ENCODE measurements at places on chromosomes 2 and 18.

GRCh38 chr2:199907008-199907714 is 3.9 kb upstream of the C2orf69 start:
- no peak for DNase-seq

DNA sequence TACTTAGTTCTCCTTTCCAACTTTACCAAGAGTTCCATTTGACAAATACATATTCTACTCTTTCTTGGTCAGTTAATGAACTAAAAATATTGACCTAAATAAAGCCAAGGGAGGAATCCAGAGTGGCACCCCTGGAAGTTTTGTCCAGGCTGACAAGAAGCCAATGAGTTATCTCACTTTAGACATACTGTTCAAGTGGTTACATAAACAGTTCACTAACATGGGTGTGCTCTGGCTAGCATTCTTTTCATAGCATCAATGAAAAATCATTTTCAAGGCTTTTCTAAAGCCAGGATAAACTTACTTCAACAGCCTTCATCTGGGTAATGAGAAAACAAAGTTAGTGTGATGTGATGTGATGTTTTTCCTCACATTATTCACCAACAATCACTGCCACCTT is 649.4 kb downstream of the TDRD15 start:
- no peak for DNase-seq

DNA sequence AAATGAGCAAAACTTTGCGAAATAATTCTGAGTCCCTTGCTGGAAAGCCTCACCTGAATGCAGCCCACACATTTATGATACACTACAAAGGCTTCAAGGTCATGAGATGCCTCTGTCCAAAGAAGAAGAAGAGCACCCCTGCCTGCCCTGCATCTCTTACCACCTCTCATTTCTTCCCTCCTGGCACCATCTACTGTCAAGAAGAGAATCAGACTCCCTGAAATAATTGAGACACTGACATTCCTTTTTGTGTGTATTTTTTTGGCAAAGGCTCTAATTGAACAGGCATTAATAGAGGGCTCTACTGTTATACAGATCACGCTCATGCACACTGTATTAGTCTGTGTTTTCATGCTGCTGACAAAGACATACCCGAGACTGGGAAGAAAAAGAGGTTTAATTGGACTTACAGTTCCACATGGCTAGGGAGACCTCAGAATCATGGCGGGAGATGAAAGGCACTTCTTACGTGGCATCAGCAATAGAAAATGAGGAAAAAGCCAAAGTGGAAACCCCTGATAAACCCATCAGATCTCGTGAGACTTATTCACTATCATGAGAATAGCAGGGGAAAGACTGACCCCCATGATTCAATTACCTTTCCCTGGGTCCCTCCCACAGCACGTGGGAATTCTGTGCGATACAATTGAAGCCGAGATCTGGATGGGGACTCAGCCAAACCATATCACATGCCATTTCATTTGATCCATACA is 176.3 kb downstream of the ALPK2 start:
- no peak for DNase-seq

GRCh38 chr2:88471083-88471942 is 18.8 kb upstream of the FOXI3 start:
- DNase-seq, result no peak

DNA sequence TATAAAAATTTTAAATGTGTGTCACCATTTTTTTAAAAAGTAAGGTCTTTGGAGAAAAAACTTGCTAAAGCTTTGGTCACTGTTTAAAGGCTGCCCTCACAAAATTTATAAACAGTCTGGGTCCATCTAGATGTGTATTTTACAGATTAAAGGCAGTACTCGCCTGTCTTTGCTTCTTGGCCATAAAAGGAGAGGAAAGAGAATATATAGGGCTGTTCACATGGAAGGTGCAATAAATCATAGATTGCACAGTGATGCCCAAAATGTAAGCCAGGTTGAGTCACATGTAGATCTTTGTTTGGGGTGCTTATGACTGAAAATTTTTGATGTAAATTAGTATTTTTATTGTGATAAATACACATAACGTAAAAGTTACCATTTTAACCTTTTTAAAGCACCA is 55.6 kb downstream of the MTCL1 start:
- DNase-seq, result no peak

GRCh38 chr18:23352042-23352441 is 101.0 kb upstream of the RIOK3 start:
- no peak for DNase-seq

GRCh38 chr2:10497797-10498251 is 49.7 kb upstream of the ODC1 start:
- peak; percentile 84 for DNase-seq

- DNase-seq, result no peak
Measured at GRCh38 chr2:6167592-6168138, 475.5 kb downstream of the SOX11 start.

- DNase-seq, result no peak
Measured at GRCh38 chr18:57900906-57901435, 97.9 kb upstream of the ATP8B1 start.

GRCh38 chr2:99389946-99390345 is 52.8 kb downstream of the EIF5B start:
- DNase-seq, result no peak

DNA sequence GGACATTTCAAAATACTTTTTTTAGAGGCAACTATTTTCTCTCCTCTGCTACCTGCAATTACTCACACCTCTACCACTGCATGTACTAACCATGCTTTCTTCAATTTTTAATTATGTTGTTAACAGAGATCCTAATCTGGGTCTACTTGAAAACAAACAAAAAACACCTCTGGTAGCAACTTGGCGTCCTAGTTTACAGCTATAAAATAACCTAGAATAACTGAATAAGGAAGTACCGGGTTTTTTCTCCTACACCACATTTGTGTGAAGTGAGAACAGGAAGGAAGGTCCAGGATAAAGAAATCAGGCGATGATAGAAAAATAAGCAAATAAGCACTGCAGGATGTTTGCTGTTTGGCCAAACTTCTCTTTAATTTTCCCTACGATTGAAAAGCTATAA is 633.5 kb downstream of the LRP1B start:
- DNase-seq, result no peak

DNA sequence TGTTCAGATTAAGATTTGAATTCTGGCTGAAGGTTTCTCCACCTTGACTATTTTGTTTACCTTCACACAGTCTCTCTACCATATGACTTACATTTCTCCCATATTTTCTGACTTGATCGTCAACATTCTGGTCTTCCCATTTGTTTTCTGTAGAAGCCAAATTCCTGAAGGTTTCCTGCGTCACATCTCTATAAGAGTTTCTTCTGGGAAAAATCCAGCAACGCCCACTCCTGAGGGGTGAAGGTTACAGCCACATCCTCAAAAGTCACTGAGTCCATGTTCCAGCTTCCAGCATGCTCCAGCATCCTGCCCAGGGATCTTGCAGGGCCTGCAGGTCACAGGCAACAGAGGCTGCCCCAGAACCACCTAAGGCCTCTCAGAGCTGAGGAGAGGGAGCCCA is 47.5 kb downstream of the NBEAL1 start:
- DNase-seq, result no peak

GRCh38 chr2:56184500-56185011 is 766 bp downstream of the CCDC85A start:
- DNase-seq, result no peak

GRCh38 chr18:58454406-58455061 is 174.4 kb downstream of the ALPK2 start:
- DNase-seq, result no peak

DNA sequence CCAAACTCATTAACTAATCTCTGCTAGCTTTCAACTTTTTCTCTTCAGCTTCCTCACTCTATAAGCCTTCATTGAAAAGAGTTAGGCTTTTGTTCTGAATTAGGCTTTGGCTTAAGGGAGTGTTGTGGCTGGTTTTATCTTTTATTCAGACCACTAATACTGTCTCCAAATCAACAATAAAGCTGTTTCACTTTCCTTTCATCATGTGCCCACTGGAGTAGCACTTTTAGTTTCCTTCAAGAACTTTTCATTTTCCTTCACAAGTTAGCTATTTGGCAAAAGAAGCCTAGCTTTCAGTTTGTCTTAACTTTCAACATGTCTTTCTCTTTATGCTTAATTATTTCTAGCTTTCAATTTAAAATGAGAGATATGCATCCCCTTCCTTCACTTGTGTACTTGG is 271.7 kb upstream of the FSIP2 start:
- no peak for DNase-seq

GRCh38 chr2:205769879-205770278 is 87.6 kb downstream of the NRP2 start:
- DNase-seq, result no peak

DNA sequence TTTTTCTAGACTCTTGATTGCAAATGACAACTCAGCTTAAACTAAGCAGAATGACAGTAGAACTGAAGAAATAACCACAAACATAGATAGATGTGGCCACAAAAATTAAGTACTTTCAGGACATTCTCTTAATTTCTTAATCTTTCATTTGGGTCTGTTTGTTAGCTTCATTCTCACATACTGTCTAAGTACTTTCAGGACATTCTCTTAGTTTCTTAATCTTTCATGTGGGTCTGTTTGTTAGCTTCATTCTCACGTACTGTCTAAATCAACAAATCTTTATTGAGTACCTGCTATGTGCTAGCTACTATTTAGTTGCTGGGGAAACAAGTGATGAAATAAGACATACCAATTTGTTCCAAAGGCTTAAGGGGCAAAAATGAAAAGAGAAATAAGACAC is 35.1 kb downstream of the FAM117B start:
- no peak for DNase-seq

DNA sequence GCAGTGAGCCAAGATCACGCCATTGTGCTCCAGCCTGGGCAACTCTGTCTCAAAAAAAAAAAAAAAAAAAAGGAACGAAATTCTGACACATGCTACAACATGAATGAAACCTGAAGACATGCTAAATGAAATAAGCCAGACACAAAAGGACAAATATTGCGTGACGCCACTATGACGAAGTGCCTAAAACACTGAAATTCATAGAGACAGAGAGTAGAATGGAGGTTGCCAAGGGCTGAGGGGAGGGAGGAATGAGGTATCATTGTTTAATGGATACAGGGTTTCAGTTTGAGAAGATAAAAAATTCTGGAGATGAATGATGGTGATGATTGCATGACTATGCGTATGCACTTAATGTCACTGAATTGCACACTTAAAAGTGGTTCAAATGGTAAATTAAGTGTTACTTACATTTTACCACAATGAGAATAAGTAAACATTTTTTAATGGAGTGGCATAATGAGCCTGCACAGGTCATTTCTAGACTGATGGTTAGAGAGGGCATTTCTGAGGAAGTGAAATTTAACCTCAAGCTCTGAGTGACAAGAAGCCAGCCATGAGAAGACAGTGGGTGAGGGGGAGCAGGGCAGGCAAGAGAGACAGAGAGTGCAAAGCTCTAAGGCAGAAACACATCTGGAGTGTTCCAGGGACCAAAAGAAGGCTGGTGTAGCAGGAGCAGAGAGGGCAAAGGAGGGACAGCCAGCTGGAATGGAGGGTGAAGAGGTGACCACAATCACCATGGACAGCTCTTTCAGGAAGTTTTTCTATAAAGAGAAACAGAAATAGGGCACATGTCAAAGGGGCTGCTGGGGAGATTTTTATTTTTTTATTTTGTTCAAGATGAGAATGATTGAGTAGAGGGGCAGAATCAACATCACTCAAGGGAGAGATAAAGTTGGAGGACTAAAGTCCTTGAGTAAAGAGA is 20.6 kb upstream of the EXOC6B start:
- DNase-seq, result no peak

GRCh38 chr2:38666556-38666910 is 619 bp downstream of the GALM start:
- no peak for DNase-seq

DNA sequence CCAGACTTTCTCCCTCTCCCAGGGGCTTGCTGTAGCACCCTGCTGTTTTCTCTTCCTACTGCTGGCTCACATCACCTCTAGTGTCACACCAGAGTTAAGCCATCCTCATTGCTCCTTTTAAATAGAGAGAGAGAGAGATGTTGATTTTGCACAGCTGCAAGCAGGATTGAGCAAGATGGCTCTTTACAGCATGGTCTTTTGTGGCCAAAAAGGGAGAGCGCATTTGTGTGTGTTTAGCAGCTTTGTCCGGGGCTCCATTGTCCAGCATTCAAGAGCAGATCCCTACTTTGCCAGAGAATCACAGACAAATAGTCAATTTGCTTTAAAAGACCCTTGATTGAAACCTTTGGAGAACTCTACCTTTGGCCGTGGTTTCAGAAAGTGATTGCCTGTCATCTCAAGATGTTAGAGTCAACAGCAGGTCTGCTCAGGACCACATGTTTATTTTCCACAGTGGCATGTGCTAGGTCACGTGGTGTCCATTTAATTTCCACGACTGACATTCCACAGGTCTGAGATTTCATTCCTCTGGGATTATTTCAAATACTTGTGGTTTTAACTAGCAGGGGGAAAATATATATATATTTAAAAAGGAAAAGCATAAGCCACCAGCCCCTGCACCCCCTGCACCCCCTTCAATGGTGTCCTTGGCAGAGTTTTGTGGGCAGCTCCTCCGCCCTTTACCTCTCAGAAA is 359.9 kb upstream of the SLC14A2 start:
- no peak for DNase-seq
